ENCODE measurements at places on chromosomes 5 and 9.

DNA sequence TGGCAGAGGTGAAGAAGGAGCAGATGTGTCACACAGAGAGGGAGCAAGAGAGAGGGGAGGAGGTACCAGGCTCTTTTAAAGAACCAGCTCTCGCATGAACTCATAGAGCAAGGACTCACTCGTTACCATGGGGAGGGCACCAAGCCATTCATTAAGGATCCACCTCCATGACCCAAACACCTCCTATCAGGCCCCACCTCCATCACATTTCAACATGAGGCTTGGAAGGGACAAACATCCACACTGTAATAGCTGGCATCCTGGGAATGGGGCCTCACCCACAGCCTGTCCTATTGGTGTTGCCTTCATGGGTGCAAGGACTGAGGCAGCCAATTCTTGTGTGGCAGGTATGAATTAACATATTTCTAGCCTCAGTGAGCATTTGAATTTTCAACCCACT lies 11.6 kb upstream of the TNFAIP8 start:
- DNase-seq = no peak

- DNase-seq = no peak
These were observed 355.4 kb downstream of the MAN2A1 start for GRCh38 chr5:110045158-110045557.

DNA sequence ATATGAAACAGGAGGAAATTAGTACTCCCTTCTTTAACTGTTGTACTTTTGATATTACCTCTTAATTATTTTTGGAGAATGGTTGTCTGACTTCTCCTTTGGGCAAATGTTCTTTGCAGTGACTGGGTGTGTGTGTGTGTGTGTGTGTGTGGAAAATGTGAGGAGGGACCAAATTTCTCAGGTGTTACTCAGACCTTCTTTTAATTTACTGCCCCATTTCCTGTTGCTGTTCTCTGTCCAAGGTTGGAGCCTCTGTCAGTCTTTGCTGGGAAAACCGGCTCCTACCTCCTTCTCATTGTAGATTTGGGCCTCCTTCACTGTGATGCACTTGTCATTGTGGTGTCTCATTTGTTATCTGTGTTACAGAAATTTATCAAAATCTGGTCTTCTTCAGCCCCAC lies 68.4 kb downstream of the PBX3 start:
- no peak for DNase-seq

GRCh38 chr5:132528021-132528420 lies 15.3 kb downstream of the IL5 start:
- DNase-seq = no peak

GRCh38 chr5:66209350-66209749 lies 65.2 kb downstream of the SREK1 start:
- no peak for DNase-seq

GRCh38 chr9:81225596-81225995 lies 463.8 kb downstream of the TLE1 start:
- DNase-seq = no peak

GRCh38 chr9:17653947-17654465 lies 75.1 kb downstream of the SH3GL2 start:
- no peak for DNase-seq

- DNase-seq = no peak
These were observed 17.6 kb upstream of the TARS1 start for GRCh38 chr5:33423018-33423630.

DNA sequence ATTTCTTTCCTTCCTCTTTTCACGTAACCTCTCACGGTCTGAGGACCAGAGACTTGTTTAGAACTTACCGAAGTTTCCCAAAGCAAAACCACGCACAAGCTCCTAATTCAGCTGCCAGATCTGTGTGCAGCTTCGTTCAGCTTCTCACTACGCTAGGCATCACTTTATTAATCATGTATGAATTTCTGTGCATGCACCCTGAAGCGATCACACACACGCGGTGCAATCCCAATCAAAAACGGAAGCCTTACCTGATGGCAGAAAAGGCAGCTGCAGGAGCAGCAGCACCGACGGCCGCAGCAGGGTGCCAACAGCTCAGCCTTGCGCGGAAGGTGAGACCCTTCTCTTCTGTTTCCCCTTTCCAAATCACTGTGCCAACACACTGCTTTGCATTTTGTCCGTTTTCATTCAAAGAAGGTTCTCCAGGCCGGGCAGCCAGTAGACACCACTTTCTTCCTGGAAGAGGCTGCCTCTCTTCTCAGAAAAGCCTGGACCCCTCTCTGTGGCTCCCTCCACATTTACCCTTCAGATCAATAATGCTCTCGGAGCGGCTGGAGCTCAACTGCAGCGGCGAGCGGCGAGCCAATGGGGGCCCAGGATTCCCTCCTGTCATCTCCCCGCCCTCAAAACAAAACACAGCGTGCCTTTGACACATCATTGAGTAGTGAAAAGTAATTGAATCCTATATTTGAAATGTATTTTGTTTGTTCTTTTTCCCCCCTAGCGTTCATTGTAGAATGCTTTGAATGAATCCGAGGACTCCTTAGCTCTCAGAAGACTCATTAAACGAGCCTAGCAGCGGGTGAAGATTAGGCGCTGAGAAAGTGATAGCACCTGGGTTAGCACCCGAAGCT lies at the start of gene CDH12:
Gene CDH12, minus strand, starts transcription at position 538 of the 854 bp plus-strand sequence.
- no peak for DNase-seq
